ENCODE measurements at places on chromosomes 6 and 20.
A peak's percentile ranks its signal among the peaks of the same experiment; 100 is the strongest.

DNA sequence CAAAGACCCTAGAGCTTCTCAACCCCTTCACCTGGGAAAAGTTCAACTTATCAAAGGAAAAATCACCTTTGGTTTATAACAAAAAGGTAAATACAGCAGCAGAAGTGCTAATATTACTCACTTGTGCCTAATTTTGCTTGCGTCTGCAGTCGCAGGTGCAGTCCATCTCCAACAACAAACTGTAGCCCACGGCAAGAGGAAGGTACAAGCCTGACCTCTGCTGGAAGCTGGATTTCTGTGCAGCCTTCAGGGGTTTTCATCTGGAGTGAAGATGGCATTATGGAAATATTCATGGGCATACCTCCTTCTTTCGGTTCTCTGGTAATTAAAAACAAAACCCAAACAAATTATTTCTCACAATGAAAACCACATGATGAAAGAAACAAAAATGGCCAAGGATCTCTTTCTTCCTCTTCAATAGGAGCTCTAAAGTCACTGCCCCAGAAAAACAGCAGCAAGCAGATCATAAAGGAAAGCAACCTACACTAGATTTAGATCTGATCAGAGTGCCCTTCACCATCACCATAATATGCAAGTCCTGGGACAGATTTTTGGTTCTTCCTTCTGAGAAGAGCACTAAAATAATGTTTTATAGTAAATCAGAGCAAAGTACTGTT, 7.8 kb downstream of the UBE3D start:
- DNase-seq, result peak; percentile 5

DNA sequence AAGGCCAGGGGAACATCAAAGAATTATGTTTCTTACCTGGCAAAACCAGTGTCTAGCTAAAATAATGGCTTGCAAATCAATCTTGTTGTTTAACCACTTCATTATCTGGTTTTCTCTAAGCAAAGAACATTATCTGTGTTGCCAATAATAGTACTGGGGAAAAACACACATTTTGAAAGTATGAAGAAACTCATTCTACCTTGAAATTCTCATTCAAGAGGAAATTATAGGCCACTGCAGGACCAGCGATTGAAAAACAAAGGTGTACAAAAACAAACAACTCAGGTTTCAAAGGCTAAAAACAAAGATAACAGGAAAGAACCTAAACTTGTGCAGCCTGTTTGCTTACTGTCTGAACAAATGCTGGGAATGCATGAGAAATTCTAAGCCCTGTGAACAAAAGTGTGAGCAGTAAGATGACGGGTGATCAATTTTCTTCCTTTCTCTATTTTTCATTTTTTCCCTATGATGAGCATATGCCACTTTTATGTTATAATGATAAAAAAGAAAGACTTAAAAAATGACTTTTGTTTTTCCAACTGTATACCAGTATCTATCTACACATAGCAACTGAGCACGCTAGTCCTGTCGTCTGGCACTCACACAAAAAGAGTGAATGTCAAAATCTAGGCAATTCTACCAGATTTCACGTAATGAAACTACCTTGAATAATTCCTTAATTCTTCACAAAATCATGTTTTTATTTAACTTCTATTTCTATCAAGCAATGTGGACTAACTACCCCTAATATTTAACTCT, 117.9 kb downstream of the SGK1 start:
- no peak for DNase-seq

- DNase-seq, result no peak
These were observed 211.7 kb downstream of the LMBRD1 start for GRCh38 chr6:69584913-69585729.

DNA sequence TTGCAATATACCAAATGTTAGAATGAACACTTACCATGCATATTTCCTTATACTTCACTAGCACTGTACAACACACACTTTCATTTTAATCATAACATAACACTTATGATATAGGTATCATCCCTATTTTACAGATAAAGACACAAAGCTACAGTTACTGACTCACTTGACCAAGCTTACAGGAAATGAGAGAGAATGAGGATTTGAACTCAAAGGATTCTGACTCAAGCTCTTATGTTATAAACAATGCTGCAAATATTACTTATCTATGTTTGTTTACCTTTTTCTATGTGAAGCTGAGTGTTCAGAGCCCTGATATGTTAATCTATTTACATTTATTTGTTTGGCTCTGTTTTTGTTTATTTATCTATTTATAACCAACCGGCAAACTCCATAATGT, 245.4 kb downstream of the PTPRK start:
- no peak for DNase-seq

- DNase-seq, result no peak
These were observed 103.7 kb downstream of the PDSS2 start for GRCh38 chr6:107355659-107356058.

- DNase-seq, result no peak
These were observed 4.2 kb downstream of the PRRT1 start for GRCh38 chr6:32147401-32148132.

DNA sequence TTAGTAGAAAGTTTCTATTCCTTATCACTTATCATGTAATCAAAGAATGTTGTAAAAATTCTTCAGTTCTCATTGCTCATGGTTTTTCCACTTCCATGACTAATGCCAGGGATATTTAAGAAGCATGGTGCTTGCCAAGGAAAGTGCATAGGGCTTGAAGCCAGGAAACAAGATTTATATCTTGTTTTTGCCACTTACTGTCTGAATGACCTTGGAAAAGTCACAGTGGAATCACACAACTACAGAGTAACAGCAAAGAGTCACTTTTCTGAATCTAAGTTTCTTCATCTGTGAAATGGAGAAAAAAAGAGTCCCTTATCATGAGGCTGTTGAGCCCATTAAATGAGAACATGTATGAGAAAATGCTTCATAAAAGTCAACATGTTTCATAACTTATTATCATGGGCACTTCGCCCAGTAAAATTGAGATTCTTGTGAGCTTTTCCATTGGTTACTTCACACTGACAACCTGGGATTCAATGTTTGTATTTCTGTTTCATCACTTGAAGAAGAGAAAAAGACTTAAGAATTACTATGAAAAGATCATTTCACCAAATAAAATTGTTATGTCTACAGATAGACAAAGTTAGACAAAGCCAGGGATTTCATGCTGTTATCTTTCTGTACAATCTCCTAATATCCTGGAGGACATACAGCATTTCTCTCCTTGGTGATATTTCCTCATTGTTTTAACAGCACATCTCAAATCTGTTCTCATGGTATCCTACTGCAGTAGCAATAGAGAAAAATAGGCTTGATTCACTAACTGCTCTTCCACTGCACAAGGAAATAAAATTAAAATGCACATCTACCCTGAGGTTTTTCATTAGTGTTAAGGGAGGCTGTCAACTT, 7.6 kb upstream of the BMP5 start:
- no peak for DNase-seq

DNA sequence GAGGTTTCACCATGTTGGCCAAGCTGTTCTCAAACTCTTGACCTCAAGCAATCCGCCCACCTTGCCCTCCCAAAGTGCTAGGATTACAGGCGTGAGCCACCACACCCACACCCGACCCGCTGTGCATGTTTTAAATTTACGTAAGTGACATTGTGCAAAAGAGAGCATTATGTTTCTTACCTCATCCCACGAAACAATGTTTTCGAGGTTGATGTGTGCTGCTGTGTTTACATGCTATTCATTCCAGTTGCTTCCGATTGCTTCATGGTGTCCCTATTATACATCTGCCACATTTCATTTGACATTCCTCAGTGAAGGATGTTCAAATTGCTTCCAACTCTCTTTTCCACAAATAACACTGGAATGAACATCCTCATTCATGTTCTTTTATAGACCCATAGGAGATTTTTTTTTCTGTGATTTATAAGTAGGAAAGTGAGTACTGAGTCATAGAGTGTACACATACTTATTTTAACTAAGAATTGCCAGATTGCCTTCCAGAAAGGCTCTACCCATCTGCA, 403.9 kb upstream of the JARID2 start:
- no peak for DNase-seq

DNA sequence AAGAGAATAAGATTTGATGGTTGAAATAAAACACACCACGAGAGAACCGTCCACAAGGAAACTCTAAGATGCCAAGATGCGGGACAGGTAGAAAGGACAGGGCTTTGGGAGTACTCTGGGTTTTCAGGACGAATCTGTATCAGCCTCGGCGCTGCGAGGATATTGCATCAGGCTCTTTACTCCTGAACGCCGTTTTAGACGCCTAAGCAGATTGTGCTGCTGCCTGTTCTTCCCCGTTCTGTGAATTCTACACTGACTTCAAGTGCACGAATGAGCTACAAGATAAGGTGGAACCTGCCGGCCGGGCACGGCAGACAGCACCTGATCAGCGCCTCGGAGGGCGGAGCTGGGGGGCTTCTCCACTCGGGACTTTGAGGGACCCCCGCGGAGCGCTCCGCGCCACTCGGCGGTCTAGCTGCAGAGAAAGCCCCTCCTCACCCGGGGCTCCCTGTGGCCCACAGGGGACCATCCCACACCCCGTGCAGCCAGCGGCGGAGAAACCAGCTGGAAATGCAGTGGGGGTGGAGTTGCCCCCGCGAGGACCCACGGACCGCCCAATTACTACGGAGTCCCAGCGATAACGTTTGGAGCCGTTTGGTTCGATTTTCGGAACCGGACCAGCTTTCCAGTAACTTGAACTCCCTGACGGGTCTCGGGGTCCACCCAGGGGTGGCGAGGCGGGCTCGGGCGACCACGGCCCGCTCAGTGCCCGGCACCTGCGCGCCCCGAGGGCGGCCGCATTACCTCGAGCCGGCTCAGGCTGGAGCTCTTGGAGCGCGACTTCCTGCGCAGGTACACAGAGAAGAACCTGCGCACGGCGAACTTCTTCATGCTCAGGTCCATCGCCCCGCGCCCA, 646 bp downstream of the RPS6KA2 start:
- DNase-seq, result no peak

DNA sequence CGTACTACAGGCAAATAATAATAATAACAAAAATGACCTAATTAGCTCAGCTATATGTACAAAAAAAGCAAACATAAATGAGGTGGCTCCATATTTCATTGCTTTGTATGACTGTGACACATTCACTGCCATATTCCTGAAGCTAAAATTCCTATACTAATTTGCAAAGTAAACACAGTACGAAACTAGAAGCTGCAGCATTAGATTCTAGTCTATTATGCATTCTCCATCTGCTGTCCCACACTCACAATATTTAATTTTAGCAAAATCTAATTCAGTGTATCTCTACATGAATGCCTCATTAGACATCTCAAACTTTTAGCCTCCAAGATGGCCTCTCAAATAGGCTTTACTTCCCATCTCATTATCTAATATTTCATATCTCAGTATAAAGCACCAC, 55.1 kb downstream of the ATG5 start:
- no peak for DNase-seq

DNA sequence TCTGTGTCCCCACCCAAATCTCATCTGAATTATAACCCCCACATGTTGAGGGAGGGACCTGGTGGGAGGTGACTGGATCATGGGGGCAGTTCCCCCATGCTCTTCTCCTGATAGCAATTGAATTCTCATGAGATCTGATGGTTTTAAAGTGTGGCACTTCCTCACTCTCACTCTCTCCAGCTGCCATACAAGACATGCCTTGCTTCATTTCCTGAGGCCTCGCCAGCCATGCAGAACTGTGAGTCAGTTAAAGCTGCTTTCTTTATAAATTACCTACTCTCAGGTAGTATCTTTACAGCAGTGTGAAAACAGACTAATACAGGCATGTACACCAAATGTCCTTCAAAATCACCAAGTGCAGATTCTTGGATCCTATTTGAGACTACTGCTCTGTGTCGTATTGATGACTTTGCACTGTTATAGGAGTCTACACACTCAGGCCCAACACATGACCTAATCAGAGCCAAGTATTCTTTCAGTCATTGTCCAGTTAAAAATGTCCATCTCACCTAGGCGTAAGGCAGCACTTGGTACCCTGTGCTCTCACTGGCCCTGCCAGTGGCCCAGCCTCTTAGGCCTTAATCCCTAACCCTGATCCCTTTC, 52.8 kb upstream of the UST start:
- DNase-seq, result no peak

- DNase-seq, result no peak
These were observed 147.8 kb upstream of the EPHA7 start for GRCh38 chr6:93567164-93567563.

DNA sequence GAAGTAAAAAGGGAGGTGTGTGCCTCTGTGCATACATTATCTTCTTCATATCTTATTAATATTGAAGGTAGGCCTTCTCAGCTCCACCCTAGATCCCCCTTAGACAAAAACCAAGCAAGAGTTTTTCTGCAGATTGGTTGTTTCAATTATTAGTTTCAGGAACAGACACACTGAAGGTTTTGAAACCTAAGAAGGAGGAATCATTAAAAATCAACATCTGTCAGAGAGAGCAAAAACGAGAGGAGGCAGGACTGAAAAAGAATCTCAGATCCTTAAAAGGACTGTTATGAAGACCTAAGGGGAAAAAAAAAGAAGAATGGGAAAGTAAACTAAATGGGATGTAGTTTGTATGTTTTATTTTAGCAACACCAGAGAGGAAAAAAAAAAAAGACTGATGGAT, 560.8 kb upstream of the JAG1 start:
- no peak for DNase-seq

- DNase-seq, result peak; percentile 15
These were observed 39.9 kb downstream of the SLC52A3 start for GRCh38 chr20:728256-728944.

DNA sequence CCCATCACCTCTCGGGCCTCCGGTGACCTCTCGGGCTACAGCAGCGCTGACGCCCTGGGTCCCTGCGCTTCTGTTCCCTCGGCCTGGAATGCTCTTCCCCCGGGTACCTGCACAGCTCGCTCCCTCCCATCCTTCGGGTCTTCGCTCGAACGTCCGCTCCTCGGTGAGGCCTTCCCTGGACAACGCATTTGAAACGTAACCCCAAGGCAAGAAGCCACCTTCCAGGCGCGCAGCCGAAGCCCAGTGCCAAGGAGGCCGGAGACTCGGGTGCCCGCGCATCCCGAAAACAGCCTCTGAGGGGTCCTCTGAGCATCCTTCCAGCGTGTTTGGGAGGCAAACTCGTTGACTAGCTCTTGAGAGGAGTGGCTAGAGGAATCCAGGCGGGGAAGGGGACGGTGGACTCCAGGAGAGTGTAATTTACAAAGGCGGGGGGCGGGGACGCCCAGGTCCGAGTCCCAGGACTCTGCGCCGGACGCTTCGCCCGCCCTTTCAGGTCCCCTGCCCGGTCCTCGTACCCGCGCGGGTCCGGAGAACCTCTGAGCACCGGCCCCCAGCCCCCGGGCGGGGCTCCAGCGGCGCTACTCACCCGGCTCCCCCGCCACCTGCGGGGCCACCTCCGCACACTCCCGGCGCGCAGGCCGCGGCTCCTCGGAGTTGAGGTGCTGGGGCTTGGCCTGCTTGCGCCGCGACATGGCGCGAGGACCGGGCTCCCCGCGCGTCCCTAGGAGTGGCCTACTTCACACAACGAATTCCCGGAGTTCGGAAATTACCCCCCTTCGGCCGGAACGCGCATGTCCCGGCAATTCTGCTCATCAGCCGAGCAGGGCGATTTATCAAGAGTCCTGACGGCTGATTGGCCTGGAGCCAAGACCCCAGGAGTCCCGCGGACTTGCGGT, 86.8 kb downstream of the ZFP64 start:
- DNase-seq, result no peak

- no peak for DNase-seq
These were observed 34.5 kb upstream of the HBS1L start for GRCh38 chr6:135088818-135089809.

GRCh38 chr6:138383776-138384175, 6.1 kb downstream of the SMIM28 start:
- no peak for DNase-seq
